AG04449 (cell line): ENCODE measurements at places on chromosomes 7 and 10.

GRCh38 chr7:24441314-24442027 is 131.8 kb upstream of the PALS2 start:
- no peak for DNase-seq

- DNase-seq: no peak
Observed at GRCh38 chr7:135167365-135167917, 3.1 kb downstream of the CYREN start.

- DNase-seq: no peak
Observed at GRCh38 chr10:90062786-90063185, 361.4 kb downstream of the KIF20B start.

DNA sequence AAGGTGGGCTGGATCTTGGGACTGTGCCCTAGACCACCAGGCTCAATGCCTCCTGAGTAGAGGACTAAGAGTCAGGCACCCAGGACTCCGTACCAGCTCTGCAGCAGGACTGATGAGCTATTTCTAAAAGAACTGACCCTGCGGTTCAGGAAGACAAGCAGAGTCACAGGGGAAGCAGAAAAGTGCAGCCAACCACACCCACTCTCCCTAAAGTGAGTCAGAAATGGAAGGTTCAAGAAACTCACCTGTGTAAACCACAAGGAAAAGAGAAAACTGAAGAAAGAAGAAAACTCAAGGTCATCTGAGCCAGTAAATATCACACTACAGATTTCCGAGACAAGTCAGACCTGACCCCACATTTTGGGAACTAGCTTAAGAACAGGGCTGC is 2.5 kb downstream of the PARP12 start:
- no peak for DNase-seq

DNA sequence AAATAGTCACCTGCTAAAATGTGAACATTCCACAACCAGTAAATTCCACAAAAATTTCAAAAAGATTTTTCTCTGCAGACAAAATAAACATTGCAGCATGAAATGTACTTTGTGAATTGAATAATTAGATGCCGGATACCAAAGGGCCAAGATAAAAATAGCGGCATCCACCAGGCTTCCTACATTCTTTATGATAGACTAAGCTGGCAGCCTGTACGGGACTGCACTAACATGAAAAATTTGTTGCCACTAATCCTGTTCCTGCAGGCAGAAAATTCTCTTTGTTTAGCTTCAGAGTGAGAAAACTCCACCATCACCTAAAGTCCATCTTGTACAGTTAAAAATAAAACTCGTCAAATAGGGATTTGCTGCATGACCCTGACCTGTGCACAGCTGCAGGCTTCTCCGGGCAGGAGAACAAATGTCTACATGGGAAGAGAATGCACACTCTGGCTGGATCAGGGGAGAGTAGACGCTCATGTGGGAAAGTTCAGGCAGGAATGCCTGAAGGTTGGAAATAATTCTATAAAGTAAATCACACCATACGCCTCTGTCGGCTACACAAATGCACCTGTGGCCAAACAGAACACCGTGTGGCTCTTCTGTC is 15.6 kb upstream of the ADO start:
- no peak for DNase-seq

DNA sequence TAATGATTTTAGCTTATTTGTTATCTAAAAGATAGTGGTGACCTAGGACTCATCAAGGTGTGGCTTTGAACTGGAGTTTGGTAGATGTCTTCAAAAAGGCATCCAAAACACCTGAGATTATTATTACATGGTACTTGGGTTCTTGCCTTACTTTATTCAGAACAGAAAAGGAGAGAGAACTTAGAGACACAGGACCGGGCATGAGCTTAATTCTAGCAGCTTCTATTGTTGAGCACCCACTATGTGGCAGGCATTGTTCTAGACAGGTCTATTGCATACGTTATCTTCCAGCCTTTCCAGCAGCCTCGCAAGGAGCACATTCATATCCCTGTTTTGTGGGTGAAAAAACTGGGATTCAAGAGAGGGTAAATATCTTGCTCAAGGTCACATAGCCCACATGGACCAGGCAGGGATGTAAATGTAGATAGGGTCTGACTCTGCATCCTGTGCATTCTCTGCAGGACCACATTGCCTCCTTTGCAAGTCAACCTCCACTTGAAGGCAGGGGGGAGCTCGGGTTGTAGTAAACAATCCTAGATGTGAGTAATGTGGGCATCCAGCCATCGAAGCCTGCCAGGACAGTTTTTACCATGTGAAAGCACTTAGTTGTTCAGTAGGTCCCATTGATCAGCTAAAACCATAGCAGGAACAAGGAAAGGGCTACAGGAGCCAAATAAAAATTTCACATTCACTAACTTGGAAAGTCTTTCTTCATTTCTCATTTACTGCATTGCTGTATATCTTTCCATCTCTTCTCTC is 551.4 kb downstream of the LRMDA start:
- no peak for DNase-seq

GRCh38 chr7:44322631-44323363 is 2.6 kb downstream of the CAMK2B start:
- no peak for DNase-seq

GRCh38 chr10:128035557-128035973 is 90.7 kb downstream of the MKI67 start:
- no peak for DNase-seq

- no peak for DNase-seq
Observed at GRCh38 chr10:116545122-116545521, 609 bp upstream of the PNLIP start.

GRCh38 chr10:128627811-128628210 is 501.6 kb upstream of the MKI67 start:
- no peak for DNase-seq

DNA sequence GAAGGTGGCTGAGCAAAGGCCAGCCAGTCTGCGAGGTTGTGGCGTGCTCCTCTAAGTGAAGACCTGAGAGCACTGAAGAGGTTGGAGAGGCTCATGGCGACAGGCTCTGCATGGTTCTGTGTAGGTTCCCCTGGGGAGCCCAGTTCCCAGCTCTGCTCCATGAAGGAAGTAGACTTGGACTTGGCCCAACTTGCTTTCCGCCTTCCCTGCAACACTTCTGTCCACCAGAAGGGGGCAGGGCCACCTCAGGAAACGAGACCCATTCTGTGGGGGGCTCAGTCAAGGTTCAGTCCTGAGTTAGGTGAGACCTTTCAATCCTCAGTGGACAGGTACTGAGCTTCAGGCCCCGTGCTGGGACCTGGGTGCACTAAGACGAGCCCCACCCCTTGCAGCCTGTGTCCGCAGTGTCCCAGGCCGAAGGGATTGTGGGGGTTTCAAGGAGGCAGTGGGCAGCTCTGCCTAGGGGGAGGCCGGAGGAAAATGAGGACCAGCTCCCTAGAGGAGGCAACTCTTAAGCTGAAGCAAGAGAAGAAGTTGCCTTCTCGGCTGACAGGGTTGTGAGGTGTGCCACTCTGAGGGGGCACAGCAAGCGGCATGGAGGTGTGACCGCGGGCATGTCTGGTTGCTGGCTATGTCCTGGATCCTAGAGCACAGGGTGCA is 15.0 kb upstream of the PCBD1 start:
- no peak for DNase-seq

DNA sequence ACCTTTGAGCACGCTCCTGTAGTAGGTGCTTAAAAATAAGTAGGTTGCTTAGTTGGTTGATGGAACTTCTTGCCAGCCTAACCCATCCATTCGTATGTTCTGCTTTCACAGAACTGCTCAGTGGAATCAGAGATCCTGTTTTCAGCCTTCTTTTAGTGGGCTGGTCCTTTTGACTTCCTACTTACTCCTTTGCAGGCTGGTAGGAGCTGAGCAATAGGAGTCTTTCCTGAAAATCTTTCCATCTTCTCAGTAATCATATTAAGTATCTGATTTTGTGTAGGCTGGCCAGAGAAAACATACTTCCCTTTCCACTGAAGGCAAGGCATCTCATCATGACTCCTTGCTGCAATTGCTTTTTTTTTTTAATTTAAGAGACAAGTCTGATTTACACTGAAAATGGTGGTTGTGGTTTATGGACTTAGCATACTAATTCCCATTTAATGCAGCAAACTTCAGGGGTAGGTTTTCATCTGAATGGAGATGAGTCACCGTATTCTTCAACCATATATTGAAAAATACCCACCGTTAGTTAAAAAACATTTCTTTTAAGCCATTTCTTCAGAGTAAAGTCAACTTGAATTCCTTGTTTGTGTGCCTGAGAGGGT is 208.0 kb downstream of the ZNF365 start:
- peak; percentile 70 for DNase-seq

- DNase-seq: no peak
Observed at GRCh38 chr7:29253225-29253624, 58.6 kb downstream of the CHN2 start.

GRCh38 chr7:150621376-150621775 is 10.8 kb downstream of the GIMAP6 start:
- no peak for DNase-seq

- DNase-seq: no peak
Observed at GRCh38 chr10:99433378-99434020, 3.1 kb upstream of the GOT1 start.

DNA sequence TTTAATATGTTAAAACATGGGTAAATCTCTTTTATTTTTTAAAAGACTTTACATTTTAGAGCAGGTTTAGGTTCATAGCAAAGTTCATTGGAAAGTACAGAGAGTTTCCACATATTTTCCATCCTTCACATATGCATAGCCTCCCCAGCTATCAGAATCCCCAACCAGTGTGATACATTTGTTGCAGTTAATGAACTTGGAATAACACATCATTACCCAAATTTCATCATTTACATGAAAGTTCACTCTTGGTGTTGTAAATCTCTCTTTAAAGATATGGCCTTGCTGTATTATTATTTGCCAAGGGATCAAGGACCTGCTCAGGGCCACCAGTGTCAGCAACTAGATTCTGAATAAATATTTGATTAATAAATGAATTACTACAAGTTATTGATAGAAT is 263.4 kb downstream of the CDK14 start:
- DNase-seq: no peak

GRCh38 chr7:33040803-33041516 is 21.6 kb downstream of the NT5C3A start:
- no peak for DNase-seq

DNA sequence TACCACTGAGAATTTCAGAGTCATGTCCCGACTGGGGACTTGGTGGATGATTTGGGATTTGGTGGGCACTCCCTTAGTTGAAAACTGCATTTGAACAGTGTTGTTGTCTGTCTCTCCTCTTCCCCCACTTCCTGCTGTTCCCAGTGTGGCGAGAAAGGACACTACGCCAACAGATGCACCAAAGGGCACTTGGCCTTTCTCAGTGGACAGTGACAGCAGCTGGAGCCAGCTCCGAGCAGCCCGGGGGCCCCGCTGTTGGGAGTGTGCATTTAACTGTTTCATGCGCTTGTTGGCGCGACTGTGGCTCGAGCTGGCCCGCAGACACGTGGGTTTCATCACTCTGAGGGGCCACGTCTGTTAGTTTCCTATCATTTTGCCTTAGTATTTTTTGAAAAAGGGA is 9.7 kb downstream of the ATP5MF start:
- no peak for DNase-seq

GRCh38 chr7:134741907-134742635 is 37.4 kb upstream of the CALD1 start:
- DNase-seq: peak; percentile 87

DNA sequence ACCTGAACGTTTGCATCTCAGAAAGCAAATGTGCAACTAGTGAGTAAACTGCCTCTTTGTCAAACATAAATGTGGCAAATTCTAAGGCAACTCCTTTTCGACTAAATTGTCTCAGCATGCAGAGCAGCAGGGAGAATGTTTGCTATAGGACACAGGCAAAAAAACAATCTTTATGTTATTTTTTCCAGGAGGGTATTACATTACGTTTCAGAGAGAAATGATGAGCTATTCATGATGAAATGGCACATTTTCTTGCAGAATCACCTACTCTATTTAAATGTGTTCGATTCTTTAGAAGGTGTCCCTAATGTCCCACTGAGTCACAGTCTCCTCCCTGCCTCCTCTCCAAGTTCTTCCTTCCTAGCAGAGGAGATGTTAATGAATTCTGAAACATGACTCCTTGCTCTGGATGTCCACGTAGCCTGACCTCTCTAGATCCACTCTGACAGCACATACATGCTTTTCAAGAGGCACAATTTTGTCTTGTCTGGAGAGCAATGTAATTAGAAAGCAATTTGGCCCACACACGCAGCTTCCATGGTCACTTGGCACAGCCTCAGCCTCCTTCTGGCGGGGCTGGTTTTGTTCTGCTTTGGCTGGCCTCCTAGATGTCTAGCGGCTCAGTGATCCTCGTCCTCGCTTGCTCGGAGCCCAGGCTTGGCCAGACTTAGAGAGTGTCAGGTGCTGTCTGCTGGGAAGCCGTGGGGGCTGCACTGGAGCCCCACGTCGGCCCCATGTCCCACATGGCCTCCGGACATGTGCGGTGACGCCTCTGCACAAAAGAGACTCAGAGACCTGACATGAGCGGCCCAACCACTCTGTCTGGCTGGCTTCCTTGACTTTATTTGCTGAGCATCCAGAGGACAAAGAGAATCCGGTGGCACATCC is 125.7 kb upstream of the ZNF438 start:
- DNase-seq: no peak

GRCh38 chr7:150428671-150429451 is 21.6 kb upstream of the GIMAP8 start:
- DNase-seq: peak; percentile 59

DNA sequence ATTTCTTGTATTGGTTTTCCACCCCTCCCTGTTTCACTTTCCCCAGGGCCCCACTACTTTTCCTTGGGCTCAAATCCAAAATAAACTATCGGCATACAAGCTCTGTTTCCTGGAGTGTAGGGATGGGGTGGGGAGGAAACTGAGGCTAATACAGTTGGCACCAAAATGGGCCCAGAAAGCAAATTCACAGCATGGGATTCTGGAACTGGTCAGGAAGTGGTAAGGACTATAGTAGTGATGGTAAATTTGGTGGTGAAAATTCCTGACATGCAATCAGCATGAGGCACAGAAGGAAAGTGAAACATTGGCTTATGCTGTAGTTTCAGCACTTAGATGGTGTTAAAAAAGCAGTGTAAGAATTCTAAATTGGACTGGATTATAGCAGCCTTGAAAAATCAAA is 8.7 kb upstream of the SAMD9L start:
- no peak for DNase-seq

DNA sequence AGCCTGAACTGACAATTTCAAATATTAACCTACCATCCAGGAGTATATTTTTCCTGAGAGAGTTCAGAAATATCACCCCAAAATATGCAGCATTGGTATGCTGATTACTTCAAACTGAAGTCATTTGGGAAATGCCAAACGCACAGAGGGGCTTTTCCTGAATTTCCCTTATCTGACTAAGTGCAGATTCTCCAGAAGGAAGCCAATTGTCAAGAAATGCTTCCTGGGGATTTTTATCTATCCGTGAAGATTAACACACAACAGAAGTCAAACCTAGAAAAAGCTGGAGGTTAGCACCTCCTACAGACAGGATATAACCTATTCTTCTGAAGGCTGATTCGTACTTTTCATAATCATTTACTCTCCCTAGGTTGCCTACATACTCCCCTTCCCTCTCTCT is 91.0 kb downstream of the AKR1D1 start:
- DNase-seq: no peak
